Tibial nerve (tissue), 4 donors: ENCODE measurements at places on chromosomes 5 and 9. TPM values are rescaled to one million over a fixed set of nuclear protein-coding genes. Genes with fewer than 3 reads are reported as not detected.

- no peaks in the 10 kb centered on the region for H3K36me3 ChIP-seq
- H3K4me3 ChIP-seq: no peak overlapping the region
- DNase-seq: no peak
- no peaks in the 10 kb centered on the region for H3K4me1 ChIP-seq
Observed at GRCh38 chr9:32382565-32383320, 1.7 kb upstream of the ACO1 start.

- H3K27me3 ChIP-seq: no peaks in the 10 kb centered on the region
- no peak overlapping the region for H3K27ac ChIP-seq
- DNase-seq: no peak
- H3K36me3 ChIP-seq: no peaks in the 10 kb centered on the region
- H3K4me3 ChIP-seq: no peak overlapping the region
- no peaks in the 10 kb centered on the region for H3K4me1 ChIP-seq
Observed at GRCh38 chr5:173454736-173455598, 126.8 kb upstream of the STC2 start.

GRCh38 chr5:28505121-28505520 lies 1466.7 kb upstream of the CDH9 start:
- no peak overlapping the region for H3K27ac ChIP-seq
- no peaks in the 10 kb centered on the region for H3K4me1 ChIP-seq
- no peaks in the 10 kb centered on the region for H3K27me3 ChIP-seq
- H3K4me3 ChIP-seq: no peak overlapping the region
- DNase-seq: no peak

DNA sequence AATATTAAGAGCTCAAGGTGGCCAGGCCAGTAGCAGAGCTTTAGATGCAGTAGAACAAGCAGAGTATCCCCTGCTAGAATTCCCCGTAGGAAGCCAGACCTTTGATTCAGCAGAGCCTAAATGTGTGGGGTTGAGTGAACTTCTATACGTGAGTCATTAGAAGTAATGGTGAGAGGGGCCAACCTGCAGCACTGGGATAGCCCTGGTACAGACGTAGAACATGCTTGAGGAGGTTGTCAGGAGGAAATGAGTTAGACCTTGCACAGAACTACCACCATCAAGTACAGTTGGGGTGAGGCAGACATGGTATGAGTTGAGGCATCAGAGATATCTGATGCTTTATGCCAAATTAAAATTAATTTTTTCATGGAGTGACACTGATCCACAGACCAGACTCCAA lies 42.0 kb downstream of the PDCD1LG2 start:
- H3K4me3 ChIP-seq: no peak overlapping the region
- no peak for DNase-seq
- H3K27ac ChIP-seq: no peak overlapping the region
- no peaks in the 10 kb centered on the region for H3K36me3 ChIP-seq
- peaks cover 2% of the 10 kb centered on the region for H3K4me1 ChIP-seq
- H3K27me3 ChIP-seq: no peaks in the 10 kb centered on the region

COL23A1 gene
- total RNA-seq: 7.9 TPM

TTC23L gene
- 2.2 TPM for total RNA-seq

ACOT12 gene
- not detected for total RNA-seq
